ENCODE measurements at places on chromosomes 5 and 9.

DNA sequence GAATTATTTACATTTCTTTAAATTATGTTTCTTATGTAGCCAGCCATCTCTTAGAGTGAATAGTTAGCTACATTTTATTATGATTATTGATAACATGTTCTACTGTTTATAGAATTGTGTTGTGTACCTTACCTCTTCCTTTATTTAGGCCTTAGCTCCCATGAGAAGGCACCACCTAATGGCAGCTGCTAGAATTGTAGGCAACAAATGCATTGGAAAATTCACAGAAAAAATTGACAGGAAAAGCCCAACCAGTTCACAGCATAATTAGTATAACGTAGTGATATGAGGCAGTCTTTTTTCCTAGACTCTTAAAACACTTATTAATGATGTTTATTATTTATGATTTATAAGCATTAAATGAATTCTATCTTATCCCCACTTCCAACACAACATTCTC, 175.8 kb downstream of the WDR70 start:
- DNase-seq, result no peak

GRCh38 chr5:76404223-76405211, 1.4 kb downstream of the IQGAP2 start:
- peak; percentile 92 for DNase-seq

DNA sequence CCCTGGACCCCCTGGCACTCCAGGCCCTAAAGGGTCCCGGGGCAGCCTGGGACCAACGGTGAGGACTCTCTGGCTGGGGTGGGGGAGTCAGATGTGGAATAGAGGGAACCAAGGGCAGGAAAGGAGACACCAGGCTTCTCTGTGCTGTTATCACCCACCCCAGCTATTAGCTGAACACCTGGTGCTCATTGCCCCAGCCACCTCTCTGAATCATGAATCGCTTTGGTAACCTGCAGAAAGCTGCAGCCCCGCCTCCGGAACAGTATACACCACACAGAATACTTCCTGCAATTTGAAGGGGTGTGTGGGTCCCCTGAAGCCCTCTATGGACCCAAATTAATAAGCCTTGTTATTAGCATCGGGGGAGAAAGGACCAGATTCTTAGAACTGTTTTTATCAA, 40.4 kb upstream of the ORM1 start:
- no peak for DNase-seq

DNA sequence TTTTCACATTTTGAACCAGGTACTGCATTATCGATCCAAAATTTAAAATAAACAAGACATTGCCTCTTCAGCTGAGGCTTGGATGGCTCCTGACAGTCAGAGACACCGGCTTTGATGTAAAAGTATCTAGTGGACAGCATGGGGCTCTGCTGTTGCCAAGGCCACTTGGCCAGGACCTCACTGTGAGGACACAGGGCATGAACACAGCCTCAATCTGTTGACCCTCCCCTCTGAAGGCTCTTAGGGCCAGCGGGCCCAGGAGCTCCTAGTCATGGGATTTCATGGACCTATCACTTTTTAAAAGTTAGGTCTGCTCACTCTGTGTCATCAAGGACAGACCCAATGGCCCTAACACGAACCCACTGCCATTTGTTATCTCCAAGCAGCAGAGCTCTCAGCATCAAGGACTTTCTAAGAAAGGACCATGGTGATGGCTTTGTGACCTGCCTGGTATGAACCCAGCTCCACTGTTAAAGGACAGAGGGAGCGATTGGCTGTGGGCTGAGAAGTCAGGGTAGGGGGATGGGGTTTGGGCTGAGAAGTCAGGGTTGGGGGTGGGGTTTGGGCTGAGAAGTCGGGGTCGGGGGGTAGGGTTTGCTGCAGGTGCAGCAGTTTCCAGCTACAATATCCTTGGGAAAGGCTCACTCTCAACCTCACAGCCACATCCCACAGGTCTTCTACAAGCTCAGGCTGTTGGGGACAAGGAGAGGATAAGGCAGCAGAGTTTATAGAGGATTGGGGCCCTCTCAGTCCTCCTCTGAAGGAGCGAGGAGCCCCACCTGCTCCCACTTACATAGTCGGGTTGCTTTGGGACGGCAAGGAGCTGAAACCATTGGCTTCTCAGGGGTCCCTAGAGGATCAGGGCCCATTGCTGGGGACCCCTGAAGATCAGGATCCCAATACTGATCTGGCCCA, 146.8 kb downstream of the BARX1 start:
- peak; percentile 26 for DNase-seq

DNA sequence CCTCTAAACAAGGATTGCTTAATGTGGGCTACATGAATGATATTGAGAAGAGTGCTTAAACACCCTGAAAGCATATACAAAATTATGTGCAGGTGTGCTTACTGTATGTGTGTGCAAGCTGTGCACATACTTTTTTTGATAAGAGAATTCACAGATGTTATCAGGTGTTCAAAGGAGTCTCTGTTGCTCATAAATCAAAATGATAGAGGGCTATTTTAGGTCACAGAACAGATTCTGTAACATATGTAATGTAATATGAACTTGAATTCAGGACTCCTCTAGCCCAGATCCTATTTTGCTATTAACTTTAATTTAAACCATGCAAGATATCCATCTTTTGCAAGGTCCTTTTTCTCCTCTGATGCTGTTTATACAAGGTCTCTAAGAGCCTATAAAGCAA, 38.2 kb downstream of the CCDC192 start:
- no peak for DNase-seq

DNA sequence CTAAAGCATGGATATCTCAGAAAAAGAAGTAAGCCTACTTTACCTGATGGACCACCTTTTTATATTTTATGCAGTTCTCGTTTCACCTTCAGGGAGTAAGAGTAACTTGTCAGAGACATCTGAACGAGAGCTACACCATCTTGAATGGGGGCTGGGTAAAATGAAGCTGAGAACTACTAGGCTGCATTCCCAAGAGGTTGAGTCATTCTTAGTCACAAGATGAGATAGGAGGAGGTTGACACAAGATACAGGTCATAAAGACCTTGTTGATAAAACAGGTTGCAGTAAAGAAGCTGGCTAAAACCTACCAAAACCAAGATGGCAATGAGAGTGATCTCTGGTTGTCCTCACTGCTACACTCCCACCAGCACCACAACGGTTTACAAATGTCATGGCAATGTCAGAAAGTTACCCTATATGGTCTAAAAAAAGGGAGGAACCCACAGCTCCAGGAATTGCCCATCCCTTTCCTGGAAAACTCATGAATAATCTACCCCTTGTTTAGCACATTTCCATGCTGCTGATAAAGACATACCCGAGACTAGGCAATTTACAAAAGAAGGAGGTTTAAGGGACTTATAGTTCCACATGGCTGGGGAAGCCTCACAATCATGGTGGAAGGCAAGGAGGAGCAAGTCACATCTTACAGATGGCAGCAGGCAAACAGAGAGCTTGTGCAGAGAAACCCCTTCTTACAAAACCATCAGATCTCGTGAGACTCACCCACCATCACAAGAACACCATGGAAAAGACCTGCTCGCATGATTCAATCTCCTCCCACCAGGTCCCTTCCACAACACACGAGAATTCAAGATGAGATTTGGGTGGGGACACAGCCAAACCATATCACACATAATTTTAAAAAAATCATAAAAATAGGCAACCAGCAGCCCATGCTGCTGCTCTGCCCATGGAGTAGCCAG, 62.5 kb downstream of the GIN1 start:
- no peak for DNase-seq

DNA sequence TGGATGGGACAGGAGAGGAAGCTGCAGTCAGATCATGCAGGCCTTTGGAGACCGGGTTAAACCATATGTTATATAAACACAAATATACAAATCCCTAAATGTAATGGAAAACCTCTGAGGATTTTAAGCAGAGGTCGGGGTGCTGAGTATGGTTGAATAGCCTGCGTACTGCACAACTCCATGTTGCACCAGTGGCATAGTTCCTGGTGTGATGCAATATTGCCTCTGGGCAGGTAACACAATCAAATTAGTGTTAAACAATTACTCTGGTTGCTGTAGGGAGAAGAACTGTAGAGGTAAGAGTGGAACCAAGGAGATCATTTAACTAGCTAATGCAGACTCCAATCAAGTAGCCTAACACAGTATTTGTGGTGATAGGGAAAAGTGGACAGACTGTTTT, 21.3 kb upstream of the RNF145 start:
- no peak for DNase-seq

GRCh38 chr9:110641293-110641692, 27.3 kb upstream of the MUSK start:
- DNase-seq, result no peak

GRCh38 chr9:73923796-73924195, 573.3 kb upstream of the RORB start:
- DNase-seq, result no peak

DNA sequence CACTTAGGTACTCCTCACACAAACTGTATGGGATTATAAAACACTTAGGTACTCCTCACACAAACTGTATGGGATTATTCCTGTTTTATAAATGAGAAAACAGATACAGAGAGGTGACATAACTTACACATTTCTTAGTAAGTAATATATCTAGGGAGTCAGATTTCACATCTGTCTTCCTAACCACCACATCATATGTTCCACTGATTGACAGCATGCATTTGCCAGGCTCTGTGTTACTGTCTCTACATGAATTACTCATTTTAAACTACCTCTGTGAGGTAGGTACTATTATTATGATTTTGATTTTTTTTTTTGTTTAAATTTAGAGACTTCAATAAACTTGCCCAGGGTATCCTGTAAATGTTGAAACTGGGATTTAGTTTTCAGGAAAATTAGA, 232.7 kb downstream of the CCDC171 start:
- DNase-seq, result no peak

DNA sequence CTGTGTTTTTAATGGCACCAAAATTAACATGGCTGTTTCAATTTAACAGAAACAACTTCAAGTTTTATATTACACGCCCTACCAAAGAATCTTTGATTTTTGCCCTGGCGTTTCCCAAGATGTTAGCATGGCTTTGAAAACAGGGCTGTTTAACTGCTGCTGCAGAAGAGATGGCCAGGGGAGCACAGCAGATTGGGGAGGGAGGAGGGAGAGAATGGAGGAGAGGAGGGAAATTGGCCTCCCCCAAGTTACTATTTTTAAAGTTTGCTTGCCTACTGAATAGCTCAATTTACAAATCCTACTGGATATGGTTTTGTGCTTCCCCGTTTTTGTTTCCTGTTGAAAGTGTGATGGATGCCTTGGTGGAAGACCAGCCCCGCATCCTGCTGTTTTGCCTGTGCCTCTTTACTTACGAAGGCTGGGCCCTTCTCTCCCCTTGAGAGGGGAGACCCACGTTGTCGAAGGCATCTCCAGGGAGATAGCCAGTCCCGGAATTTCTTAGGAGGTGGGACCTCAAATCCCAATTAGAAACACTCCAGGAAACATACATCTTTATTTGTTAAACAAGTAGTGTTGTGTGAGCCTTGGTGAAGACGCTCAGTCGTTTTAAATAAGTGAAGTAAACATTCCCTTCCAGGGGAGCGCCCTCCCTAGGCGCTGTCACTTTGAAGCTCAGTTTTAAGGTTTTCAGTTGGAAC, 98.6 kb downstream of the AOPEP start:
- DNase-seq, result no peak

DNA sequence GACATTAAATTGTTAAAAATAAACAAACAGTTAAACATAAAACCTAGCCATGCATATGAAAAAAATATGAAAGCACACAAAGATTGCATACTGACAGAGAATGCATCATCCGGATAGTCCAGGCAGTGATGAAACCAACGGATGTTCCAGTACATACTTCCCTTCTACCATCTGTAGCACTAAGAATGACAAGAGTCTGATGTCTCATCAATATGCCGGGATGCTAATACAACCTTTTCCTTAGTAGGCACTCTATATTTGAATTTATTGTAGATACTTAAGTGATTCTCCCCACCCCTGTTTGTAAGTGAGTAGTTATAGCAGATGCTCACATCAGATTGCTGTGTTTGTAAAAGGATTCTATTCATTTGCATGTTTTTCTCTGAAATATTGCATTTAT, 571.2 kb upstream of the WWC1 start:
- no peak for DNase-seq

DNA sequence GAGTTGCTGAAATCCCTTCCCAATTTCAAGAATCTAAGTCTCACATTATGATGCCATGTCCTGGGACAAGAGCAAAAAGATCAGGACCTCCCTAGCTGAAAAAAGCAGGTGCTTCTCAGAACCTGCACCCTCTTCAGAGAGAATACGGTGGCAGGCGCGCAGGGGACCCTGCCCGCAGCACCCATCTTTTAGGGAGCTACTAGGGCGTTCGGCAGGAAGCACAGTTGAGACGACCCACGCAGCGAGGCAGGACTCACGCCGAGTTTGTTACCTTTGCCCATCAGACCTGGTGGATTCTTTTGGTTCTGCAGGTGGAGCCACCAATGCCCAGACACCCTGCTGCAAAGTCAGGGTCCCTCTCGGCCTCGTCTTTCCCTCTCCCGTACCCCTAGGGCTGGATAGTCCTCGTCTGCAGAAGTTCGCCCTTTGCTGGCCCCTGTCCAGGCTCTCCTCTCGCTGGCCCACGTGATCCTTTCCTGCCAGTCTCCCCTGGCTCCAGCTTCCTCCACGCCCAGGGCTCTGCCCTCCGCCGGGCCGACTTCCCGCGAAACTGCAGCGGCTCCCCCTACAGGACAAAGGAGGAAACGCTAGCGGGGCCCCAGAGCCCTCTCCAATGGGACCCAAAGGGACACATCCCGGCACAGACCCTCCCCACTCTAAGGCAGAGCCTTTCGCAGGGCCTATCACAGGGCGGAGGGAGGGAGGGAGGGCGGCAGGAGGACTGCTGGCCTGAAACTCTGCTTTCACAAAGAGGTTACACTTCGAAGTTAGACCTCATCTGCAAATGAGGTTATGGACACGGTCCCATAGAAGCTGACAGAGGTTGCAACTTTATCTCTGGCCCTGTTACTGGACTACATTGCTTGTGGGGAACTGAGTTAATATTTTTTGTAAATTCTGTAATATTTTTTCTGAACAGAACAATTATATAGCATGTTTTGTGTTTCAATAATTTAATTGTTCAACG, 28.8 kb downstream of the TMEM174 start:
- peak; percentile 73 for DNase-seq

DNA sequence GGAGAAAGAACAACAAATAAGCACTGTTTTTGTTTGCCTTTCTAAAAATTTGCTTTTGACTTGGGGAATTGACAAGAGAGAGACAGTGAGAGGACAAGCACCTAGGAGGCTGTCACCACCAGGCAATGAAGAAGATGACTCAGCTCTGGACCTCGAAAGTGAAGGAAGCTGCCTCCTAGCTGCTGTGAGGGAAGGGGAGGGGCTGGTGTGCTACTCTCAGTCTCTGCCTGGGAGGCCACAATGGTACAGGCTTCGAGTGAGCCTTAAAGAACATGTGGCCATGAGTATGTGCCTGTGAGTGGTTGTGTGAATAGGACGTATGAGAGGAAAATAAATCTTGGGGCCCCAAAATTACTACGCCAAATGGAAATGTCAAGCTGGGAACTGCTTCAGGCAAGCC, 7.1 kb upstream of the PLK2 start:
- DNase-seq, result peak; percentile 60

- no peak for DNase-seq
Measured at GRCh38 chr5:128491291-128491690, 46.8 kb downstream of the FBN2 start.

GRCh38 chr9:37449862-37450632, 15.2 kb downstream of the ZBTB5 start:
- no peak for DNase-seq

Measured in activated CD8-positive, alpha-beta memory T cell treated with anti-CD3 and anti-CD28 coated beads, Interleukin-2, amount 10 ng/mL, durations not matched to agents 7 days and 5 days (primary cell).